Tibial nerve (tissue), 4 donors: ENCODE measurements at places on chromosomes 12 and 14.

DNA sequence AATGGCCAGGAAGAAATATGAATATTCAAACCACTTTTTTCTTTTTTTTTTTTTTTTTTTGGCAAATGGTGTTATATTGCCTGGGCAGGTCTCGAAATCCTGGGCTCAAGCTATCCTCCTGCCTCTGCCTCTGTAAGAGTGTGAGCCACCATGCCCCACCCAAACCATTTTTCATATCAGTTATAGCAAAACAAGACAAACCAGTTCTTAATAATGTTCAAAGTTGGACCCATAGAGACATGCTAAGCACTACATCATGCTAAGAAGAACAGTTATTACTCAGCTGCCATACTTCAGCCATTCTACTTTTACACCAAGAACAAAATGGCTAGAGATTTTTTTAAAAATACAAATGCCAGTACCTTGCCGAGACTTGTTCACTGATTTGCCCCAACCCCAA is 25.5 kb downstream of the EIF2S1 start:
- DNase-seq, result no peak

DNA sequence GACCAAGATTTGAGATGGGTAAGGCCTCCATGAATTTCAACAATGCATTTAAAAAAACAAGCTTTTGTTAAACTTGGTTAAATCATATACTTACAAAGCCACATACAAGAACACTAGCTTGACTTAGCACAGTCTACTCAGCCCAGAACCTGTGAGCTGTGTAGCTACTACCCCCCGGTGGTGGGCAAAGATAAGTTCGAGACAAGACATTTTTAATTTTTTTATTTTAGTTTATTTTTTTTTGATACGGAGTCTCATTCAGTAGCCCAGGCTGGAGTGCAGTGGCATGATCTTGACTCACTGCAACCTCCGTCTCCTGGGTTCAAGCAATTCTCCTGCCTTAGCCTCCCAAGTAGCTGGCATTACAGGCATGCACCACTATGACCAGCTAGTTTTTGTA is 3.7 kb upstream of the NECAP1 start:
- no peak for DNase-seq

- DNase-seq, result no peak
Observed at GRCh38 chr14:22411398-22412055, 177.5 kb downstream of the DAD1 start.

DNA sequence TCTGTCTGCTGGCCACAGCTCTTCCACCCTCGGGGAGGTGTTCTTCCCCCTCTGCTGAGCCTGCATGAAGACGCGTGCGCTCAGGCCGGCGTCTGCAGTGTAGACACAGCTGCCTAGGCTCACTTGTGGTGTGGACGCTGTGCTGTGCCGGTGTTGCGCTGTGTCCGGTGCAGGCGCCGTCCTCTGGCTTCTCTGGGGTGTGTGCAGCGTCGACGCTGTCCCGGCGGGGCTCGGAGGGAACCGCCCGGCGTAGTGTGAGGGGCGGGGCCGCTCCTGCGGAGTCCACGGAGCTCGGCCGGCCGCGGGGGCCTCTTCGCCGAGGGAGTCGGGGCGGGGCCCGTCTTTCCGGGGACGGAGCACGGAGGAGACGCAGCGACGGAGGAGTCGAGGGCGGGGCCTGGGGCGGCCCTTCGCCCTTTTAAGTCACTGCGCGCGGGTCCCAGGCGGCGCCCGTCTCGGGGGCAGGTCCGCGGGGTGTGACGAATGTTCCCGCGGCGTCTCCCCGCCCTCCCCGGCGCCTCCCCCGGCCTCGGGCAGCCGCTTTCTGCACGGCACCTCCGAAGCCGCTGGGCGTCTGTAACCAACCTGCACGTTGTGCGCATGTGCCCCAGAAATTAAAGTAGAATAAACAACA is 45.2 kb downstream of the NOC4L start:
- DNase-seq, result peak; percentile 61

GRCh38 chr14:44352201-44352600 is 154.9 kb downstream of the FSCB start:
- no peak for DNase-seq

- DNase-seq, result no peak
Observed at GRCh38 chr14:87644689-87645088, 348.3 kb downstream of the GALC start.

GRCh38 chr12:52147367-52147963 is 44.3 kb downstream of the KRT80 start:
- DNase-seq, result peak; percentile 73

- no peak for DNase-seq
Observed at GRCh38 chr12:39483042-39483441, 40.1 kb upstream of the KIF21A start.

DNA sequence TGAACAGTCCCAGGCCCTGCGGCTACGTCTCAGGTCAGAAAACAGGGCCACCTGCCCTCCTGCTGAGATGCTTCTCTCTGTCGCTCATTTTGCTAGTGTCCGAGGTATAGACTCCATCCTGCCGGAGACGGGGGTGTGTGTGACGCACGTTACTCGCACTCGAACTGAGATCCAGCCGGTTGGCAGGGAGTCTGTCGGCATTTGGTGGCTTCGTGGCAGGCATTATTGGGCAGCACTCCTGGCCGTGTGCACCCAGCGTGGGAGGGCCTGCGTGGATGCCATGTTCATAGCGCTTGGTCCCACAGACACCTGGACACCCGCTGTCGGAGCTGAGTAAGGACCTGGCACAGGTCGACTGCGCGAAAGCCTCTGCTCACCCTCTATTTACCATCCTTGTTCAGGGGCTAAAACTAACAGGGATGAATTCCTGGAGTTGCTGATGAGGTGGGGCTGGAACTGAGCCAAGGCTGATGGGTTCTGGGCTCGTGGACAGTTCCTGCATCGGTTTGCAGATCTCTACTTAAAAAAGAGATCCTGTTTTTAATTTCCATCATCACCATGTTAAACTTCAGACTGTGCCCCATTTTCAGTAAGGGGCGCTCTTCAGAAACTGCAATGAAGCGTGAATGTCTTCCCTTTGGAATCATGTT is 28.6 kb downstream of the AACS start:
- DNase-seq, result no peak

DNA sequence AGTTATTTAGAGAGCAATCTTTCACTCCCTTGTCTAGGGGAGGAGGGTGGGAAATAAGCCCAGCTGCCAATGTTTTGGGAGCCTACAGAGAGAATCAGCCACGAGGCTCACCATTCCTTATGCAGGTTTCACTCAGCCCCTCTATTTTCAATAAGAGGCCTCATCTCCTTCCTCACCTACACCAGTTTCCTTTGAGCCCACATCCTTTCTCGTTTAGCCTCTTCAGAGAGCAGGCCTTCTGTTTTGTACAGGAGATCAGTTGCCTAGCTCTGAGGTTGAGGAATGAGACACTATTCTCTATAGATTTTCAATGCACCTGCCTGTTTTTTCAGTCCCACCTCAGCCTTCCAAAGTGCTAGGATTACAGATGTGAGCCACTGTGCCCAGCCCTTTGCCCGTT is 17.9 kb downstream of the SNAPC1 start:
- no peak for DNase-seq

- DNase-seq, result no peak
Observed at GRCh38 chr12:68237619-68238018, 12.0 kb upstream of the IL26 start.

DNA sequence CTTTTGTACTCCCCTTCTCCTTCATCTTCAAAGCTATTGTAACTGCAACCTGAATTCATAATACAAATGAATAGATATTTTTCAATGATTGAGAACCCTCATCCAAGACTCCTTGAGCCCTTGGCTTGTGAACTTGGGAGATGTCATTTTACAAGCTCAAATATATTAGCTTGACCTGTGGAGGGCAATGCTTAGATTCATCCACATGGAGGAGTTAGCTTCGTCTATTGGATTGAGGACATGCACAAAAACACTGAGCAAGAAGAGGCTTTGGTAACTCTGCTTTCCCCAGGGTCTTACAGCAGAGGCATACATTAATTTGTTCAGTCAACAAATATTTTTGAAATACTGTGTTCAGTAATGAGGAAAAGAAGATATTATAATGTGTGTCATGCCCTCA is 101.1 kb downstream of the OTOGL start:
- DNase-seq, result no peak

GRCh38 chr14:102419276-102419675 is 56.5 kb downstream of the TECPR2 start:
- no peak for DNase-seq

DNA sequence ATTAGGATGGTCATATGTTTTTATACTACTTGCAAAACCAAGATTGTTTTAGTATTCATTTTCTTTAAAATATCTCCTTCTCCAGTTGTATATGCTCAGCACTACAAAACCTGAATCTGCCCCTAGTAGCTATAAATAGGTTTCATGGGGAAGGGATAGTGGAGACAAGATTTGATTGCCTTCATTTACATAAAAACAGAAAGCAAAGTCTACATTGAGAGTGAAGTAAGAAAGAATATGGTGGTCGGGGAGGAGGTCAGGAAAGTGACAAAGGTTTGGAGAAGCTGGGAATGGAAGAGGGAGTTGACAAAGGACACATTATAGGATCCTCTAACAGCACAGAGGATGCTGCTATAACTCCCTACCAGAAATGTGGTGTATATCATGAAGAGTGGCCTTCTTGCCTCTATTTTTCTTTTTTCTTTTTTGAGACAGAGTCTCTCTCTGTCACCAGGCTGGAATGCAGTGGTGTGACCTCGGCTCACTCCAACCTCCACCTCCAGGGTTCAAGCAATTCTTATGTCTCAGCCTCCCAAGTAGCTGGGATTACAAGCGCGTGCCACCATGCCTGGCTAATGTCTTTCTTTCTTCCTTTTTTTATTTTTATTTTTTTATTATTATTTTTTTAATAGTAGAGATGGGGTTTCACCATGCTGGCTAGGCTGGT is 6.6 kb upstream of the LRP6 start:
- DNase-seq, result no peak

DNA sequence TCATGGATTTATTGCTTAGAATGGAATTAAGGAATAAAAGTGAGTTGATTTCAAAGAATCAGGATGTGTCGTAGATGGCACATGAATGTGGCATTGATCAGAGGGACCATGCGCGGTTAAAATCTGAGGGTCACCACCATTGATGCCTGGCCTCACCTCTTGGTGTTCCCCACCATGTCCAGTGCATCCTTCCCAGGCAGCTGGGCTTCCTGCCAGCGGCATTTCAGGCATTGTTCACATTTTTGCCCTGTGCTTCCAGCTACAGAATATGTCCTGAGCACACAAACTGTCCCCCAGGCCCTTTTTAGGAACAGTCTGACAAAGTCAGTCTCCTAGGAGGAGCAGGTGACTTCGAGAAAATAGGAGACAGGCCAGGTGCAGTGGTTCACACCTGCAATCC is 42.0 kb upstream of the TSPAN9 start:
- no peak for DNase-seq

DNA sequence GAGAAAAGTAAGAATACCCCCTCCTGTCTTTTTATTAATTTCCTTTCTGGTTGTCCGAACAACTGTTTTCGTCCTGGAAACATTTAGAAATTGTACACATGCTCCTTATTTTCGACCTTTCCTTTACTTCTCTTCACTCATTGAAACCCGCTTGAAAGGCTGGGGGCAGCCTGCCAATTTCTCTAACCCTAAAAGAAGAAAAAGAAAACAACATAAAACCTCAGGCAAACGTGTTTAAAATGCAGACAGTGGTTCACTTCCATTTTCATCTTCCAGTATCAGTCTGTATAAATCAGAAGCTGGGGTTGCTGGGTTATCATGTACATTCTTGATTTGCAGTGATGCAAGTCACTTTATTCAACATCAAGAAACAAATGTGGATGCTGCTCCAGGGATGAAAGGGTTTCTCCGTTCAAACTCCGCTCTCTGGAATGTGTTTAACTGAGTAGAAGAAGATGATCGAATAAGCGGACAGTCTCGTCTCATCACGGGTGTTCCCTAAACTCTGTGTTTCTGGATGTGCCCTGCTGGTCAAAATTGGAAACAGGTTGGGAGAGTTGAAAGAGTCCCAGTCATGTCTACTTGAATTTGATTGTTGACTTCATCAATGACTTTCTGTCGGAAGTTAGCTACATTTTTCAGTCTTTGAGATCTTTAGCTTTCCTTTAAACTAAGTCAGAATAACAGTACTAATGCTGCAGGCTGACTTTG is 1042.2 kb downstream of the BCL11B start:
- DNase-seq, result no peak

GRCh38 chr14:99937475-99938244 is 127.6 kb upstream of the EVL start:
- DNase-seq, result no peak

- no peak for DNase-seq
Observed at GRCh38 chr12:60240891-60241290, 645.1 kb downstream of the SLC16A7 start.

DNA sequence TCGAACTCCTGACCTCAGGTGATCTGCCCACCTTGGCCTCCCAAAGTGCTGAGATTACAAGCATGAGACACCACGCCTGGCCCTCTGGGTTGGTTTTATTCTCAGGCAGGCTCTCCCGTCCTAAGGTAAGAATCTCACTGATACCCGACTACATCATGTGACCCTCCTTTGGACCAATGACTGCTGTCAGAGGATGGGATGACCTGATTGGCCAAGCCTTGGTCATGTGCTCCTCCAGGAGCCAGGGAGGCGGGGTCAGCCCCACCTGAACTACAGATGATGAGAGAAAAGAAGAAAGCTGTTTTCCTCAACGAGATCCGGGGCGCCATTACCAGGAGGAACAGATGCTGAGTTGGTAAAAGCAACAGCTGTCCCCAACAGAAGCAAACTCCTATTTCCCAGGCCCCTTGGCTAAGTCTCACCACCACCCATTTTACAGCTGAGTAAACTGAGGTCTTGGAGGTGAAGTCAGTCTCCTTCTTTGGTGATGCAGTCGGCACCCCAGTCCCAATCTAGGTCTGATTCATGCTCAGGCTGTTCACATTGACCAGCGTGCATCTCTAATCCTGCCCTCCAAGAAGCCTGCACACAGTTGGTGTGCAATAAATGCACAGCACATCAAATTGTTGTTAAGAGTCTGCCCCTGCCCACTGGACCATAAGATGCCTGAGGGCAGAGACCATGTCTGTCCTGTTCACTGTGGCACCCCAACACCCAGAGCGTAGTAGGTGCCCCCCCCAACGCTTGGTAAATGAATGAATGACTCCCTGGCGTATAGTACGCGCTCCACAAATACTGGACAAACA is 118.8 kb downstream of the SCARB1 start:
- no peak for DNase-seq

DNA sequence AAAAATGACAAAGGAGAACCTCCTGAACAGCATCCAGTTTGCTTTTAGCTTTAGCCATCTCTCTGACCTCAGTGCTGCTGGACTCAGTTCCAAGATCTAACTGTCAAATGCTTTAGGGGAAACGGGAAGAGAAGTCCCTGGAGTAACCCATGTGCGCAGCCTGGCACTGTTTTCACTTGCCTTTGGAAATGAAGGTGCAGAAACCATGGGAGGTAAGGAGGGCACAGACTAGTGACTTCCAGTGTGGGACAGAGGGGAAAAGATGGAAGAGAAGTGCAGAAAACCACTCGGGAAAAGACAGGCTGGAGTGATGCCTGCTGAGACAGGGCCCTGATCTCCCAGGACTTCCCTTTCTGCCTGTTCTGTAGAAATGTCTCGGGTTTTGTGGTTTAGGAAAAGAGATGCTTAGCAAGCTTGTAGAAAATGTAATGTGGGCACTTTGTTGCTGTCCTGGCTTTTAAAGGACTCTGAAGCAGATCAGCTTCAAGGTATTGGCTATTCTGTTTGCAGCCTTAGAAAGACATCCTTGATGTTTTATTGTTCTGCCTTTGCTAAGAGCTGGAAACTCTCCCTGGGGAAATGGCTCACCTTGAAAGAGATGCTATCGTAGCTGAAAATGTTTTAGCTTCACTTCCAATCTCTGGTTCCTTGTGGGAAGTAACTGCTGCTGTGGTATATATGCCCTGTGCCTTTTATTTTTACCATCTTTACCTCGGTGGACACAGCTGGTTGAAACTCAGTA is 124.6 kb upstream of the HIF1A start:
- DNase-seq, result no peak
